Diencephalon (tissue), 1 donor: ENCODE measurements at places on chromosomes 2 and 18. TPM values are rescaled to one million over a fixed set of nuclear protein-coding genes. Genes with fewer than 3 reads are reported as not detected.

SERPINB12 gene
- total RNA-seq, result not detected

CDH7 gene
- 30.0 TPM for total RNA-seq

ZAP70 gene
- total RNA-seq, result 1.4 TPM

PARD6G gene
- total RNA-seq, result 7.6 TPM

DSC1 gene
- total RNA-seq, result not detected

KCNIP3 gene
- total RNA-seq, result 12.7 TPM

ZNF532 gene
- total RNA-seq, result 174 TPM

MTERF4 gene
- 37.6 TPM for total RNA-seq

B3GNT7 gene
- 9.0 TPM for total RNA-seq

TWIST2 gene
- 0.23 TPM for total RNA-seq

RSAD2 gene
- 3.2 TPM for total RNA-seq

SERPINB3 gene
- total RNA-seq, result not detected

DQX1 gene
- total RNA-seq, result not detected

STPG4 gene
- not detected for total RNA-seq

CD28 gene
- total RNA-seq, result 0.69 TPM

CFC1 gene
- 9.2 TPM for total RNA-seq

C2orf15 gene
- total RNA-seq, result 17.5 TPM

ASPRV1 gene
- total RNA-seq, result 3.0 TPM

ELP2 gene
- total RNA-seq, result 101 TPM

CCDC74B gene
- 9.2 TPM for total RNA-seq

RGPD3 gene
- total RNA-seq, result 1.2 TPM

TFPI gene
- total RNA-seq, result 85.3 TPM

PDE11A gene
- total RNA-seq, result 3.9 TPM

PNPT1 gene
- total RNA-seq, result 33.7 TPM

CCDC121 gene
- total RNA-seq, result 6.7 TPM

CNGA3 gene
- total RNA-seq, result 6.0 TPM

SLC4A5 gene
- total RNA-seq, result 3.2 TPM

EPHA4 gene
- total RNA-seq, result 190 TPM

VWA3B gene
- 2.8 TPM for total RNA-seq

MPP4 gene
- 0.23 TPM for total RNA-seq

CDK15 gene
- total RNA-seq, result 0.92 TPM

MBOAT2 gene
- total RNA-seq, result 114 TPM

UGT1A10 gene
- not detected for total RNA-seq

LOXHD1 gene
- 0.23 TPM for total RNA-seq

POTEI gene
- total RNA-seq, result 1.2 TPM

FKBP1B gene
- total RNA-seq, result 98.5 TPM

MARCO gene
- total RNA-seq, result not detected

AQP12B gene
- not detected for total RNA-seq

CRYGB gene
- not detected for total RNA-seq

GPR75 gene
- total RNA-seq, result 29.5 TPM

ANO7 gene
- 0.46 TPM for total RNA-seq

CAB39 gene
- 148 TPM for total RNA-seq

NAT8 gene
- total RNA-seq, result not detected

C2orf81 gene
- 0.92 TPM for total RNA-seq

COL4A3 gene
- 1.8 TPM for total RNA-seq
